ENCODE measurements at places on chromosomes 1 and 21.

GRCh38 chr1:110676970-110677369 lies 2.2 kb upstream of the KCNA3 start:
- DNase-seq: no peak

DNA sequence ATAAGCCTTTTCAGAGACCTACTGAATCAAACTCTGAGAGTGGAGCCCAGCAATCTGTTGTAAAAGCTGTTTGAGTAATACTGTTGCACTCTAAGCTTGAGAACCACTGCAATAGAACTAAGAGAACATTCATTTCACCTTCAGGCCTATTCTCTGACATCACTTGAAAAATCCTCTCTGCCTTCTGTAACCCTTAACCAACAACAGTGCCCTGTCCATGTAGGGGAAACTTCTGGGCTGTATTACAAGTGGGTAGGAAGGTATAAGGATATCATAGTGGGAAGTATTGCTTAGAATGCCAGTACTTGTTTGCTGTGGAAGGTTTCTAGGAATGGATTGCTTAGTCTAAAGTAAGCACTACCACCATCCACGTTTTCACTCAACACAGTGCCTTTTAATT lies 42.9 kb downstream of the SH3GLB1 start:
- no peak for DNase-seq

- DNase-seq: no peak
Observed at GRCh38 chr1:190472494-190472893, 5.2 kb downstream of the BRINP3 start.

GRCh38 chr1:45275054-45275453 lies 51.6 kb upstream of the HPDL start:
- DNase-seq: no peak

DNA sequence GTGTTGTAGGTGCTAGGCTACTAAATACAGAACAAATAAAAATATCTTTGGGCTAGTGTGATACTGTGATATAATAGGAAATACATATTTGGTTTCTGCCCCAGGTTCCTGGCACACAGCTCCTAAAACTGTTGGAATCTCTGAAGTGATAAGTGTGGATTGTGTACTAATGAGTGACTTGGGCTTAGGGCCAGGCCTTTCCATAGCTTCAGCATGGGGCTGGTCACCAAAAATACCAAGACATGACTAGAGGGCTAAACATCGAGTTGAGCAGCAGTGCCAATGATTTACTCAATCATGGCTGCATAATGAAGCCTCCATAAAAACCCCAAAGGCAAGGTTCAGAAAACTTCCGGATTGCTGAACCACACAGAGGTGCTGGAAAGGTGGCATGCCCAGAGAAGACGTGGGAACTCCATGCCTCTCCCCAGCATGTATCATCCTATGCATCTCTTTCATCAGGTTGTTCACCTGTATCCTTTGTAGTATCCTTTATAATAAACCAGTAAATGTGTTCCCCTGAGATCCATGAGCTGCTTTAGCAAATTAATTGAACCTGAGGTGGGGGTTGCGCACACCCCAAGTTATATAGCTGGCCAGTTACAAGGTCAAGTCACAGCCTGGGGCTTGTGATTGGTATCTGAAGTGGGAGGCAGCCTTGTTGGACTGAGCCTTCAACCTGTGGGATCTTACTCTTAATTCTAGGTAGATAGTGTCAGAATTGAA lies 51.6 kb downstream of the ZMYM4 start:
- no peak for DNase-seq

DNA sequence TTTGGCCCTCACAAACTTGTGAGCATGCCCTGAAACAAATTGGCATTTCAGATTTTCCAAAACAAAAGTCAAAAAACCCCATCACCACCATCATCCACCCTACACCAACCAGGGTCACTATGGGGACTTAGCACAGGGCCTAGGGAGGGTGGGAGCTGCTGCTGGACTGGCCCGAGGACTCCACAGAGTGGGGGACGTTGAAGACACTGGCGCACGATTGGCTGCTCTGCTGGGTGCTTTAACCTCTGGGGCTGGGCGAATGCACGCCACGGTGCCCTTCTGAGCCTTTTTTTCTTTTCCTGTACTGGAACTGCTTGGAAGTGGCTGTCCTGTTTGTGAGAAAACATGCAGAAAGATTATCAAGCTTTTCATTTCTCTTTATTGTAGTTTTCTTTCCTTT lies 92.8 kb downstream of the CD247 start:
- no peak for DNase-seq

DNA sequence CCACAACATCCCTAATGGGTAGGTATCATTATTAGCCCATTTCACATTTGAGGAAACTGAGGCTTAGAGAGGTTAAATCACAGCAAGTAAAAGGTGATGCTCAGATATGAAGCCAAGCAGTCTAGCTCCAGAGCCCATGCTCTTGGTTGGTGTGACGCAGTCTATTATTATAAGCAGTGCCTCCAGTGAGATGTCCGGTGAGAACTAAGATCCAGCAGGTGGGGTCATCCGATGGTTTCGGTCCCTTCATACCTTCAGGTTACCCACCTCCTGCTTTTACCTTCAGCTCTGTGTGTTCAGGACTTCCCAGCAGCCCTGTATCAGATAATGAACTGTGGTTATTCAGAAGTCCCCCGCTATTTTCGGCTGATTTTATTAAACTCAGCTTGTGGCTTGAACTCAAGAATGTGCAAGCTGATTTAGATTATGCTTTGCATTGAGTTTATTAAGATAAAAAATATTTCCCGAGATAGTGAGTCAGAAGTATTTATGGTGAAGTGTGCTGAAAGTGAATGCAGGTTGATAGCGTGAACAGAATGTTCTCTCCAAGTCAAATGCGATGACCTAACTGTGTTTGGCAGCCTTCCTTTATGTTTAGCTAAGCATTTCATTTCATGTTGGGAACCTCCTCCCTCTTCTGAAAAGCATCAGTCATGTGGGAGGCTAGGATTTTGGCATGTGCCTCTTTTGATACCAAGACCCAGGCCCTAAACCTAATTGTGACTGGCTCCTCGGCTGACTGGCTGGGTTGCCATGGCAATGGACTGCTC lies 160.9 kb upstream of the UBE2U start:
- no peak for DNase-seq

DNA sequence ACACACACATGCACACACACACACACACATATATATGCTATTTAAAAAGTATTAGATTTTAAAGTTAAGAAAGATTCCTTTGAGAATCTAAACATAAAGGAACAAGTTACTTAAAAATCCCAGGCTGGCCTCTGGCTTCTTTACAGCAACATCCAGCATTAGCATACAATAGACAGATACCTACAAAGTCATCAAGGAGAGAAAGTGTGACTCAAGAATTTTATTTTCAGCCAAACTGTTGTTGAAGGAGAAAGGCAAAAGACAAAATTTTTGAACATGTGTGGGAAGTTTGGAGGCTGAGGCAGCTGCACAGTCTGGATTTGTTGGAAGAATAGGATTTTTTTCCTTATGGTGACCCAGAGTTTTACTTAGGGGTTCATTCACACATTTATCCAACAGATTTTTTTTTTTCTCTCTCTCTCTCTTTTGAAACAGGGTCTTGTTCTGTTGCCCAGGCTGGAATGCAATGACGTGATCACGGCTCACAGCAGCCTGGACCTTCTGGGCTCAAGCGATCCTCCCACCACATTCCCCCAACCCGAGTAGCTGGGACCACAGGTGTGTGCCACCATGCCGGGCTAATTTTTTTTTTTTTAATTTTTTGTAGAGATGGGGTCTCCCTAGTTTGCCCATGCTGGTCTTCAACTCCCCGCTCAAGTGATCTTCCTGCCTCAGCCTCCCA lies 24.0 kb upstream of the SPOCD1 start:
- DNase-seq: no peak

DNA sequence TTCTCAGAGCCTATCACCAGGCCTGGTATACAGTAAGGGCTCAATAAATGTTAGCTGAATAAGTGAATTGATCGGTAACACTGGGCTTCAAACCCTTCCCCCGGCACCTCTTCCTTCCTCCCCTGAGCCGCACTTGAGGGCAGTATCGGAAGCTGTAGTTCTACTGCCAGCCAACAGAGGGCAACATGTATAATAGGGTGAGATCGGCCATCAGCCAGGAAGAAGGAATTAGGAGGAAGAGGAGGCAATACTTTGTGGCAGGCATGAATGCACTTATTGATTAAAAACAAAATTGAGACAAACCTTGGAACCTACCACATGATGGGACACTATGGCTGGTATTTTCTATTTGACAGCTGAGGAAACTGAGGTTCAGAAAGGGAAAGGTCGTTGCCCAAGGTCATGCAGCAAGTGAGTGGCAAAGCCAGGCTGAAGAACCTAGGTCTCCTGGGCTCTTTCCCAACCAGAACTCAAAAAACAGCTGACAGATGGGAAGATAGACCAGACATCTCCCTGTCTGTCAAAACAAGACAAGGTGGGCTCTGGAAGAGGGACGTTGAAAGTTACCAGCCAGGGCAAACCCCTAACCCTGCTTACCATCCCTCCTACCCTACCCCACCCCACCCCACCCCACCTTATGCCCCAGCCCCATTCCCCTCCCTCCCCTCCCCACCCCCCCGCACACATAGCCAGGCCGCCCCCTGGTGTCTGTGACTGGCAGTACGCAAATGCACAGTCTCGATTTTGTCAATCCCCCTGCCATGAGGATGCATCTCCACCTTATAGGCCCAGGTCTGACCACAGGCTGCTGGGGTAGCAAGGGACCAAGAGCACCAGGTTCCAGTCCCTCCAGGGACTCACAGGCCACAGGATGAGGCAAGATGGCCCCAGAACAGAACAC lies 107.3 kb upstream of the RUNX3 start:
- DNase-seq: peak; percentile 60

DNA sequence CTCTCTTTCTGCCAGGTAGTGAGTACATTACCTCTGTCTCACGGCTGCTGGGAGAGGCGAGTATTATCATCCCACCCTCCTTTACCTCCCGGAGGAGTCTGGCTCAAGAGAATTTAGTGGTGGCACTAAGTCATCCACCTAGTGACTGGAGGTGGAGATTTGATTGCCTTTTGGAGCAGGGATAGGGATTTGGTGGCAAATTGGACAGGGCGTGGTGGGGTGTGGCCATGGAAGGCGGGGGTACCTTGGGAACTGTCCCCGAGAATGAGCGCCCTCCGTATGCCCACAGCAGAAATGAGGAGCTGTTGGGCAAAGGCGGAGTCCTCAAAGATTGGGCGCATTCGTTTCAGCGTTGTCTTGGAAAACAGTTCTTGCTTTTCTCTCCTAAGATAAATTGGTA lies 32.1 kb upstream of the HMGN1 start:
- no peak for DNase-seq

GRCh38 chr1:212794561-212795014 lies 2.9 kb downstream of the TATDN3 start:
- no peak for DNase-seq

DNA sequence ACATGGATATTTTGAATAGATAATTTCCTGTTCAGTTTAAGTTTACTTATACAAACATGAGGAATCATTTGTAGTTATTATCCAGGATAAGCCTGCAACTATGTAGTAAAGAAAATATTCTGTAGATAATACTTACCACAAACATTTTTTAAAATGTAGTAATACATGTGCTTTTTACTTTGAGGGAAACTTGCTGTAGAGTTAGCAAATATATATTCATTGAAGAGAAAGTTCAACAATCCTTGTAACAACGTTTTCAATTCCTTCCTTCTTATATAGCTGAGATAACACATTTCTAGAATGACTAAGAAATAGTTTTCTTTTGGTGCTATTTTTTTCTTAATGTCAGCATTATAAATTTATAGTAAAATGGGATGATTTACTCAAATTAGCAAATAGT lies 664.6 kb upstream of the ADAMTS5 start:
- DNase-seq: no peak

- no peak for DNase-seq
Observed at GRCh38 chr1:151966061-151966460, 27.6 kb downstream of the S100A10 start.

GRCh38 chr1:110102081-110102480 lies 10.2 kb upstream of the UBL4B start:
- DNase-seq: no peak

- DNase-seq: no peak
Observed at GRCh38 chr1:151978922-151979321, 14.7 kb downstream of the S100A10 start.

- DNase-seq: no peak
Observed at GRCh38 chr1:58702261-58703141, 2.6 kb upstream of the MYSM1 start.

- DNase-seq: no peak
Observed at GRCh38 chr1:109091078-109091838, 694 bp downstream of the TMEM167B start.

- DNase-seq: no peak
Observed at GRCh38 chr1:94527447-94528031, 14.0 kb downstream of the F3 start.

DNA sequence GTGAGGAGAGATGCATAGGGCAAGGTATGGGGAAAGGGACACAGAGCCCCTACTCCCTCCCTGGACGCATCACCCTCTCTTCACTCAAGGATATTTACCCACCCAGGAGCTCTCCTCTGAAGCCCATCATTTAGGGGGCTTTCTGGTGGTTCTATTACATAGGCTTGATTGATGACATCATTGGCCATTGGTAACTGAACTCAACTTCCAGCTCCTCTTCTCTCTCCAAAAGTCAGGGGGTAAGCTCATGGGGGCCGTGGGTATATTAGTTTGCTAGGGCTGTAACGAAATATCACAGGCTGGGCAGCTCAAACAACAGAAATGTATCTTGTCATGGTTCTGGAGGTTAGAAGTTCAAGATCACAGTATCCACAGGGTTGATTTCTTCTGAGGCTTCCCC lies 110.8 kb downstream of the DSCAM start:
- DNase-seq: no peak

GRCh38 chr1:166902279-166902678 lies 26.2 kb upstream of the TADA1 start:
- DNase-seq: no peak

DNA sequence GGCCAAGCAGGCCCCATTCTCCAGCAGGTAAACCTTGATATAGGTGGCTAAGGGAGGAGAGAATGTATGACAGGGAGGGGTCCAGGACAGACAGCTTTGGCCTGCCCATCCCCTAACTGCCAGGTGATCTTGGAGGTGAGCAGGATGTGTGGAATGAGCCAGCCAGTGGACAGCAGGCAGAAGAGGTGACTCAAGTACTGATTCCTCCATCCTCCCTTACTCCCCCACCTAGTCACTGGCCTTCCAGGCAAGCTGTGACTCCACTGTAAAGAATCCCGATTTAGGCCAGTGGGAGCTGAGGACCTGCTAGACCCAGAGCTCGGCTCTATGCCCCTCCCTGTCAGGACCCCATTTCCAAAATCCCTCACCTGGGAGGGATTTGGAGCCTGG lies 36.6 kb downstream of the RIMS3 start:
- DNase-seq: no peak

GRCh38 chr1:35971601-35972000 lies 40.7 kb downstream of the AGO3 start:
- no peak for DNase-seq

DNA sequence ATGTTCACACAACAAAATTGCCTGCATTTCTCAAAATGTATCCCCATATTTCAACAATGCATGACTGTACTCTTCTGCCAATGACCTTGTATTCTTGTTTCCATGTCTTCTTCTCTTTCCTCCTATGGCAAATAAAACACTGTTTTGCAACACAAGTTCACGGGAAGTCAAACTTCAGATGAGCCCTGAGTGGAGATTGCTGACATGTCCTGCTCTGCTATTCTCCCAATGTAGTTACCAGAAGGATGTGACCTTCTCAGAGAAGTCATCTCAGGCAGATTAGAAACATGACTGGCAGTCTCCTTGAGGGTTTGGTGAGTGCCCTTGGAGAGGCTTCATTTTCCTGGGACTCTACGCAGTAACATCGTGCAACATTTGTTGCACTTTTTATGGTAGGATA lies 15.6 kb downstream of the FCGR2B start:
- DNase-seq: no peak
